ENCODE measurements at places on chromosomes 11 and 22.

DNA sequence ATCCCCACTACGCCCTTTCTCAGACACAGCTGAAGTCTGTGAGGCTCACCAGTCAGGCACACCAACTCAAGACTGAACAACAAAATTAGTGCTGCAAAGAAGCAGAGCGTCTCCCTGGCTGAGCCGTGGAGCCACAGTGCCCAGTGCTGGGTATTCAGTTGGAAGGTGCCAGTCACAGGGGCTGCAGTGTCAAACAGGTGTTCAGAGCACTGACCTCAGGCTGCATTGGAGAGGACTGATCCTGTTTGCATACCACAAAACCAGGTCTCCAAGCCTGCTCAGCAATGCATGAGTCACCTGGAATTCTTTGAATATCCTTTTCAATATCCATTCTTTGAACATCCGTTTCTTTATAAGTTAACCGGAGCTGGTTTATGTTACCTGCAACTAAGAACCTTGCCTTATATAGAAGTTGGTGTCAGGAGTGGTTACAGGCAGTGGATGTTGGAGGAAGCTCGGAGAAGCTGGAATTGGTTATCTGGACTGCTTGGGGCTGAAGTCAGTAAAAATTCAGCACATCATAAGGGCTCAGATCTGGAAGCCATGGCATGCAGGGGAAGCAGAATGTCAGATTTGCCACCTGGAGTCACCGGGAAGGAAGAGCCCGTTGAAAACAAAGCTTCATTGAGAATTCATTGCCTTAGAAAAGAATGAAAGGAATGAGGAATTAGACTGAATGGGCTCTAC lies 30.3 kb downstream of the PDGFB start:
- no peak for DNase-seq

- DNase-seq: no peak
Measured at GRCh38 chr11:78080818-78081495, 1.3 kb upstream of the NDUFC2 start.

DNA sequence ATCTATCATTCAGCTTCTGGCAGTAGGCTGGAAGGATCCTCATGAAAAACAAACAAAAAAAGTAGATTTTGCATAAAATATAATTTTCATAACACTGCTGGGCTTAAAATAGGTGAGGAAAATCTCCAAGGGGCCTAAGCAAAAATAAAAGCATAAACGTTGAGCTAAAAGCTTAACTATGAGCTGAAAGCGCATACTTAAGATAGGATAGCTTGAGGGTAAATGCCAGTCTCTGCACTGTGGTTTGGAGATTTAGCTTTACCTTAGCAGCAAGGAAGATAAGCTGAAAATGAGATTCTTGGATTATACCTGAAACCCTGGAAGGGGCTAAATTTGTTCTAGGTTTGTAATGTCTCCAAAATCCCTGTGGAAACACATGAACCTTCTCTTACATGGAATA lies 183.7 kb downstream of the GUCY1A2 start:
- DNase-seq: no peak

DNA sequence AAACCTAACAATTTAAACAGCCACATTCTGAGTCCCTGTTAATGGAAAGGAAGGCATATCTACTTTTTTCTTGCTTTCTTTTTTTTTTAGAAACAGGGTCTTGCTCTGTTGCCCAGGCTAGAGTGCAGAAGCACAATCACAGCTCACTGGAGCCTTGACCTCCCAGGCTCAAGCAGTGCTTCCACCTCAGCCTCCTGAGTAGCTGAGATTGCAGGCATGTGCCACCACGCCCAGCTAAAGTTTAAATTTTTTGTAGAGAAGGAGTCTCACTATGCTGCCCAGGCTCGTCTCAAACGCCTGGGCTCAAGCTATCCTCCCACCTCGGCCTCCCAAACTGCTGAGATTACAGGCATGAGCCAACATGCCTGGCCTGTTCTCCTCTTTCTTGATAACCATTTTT lies 25.4 kb downstream of the ARFGAP3 start:
- no peak for DNase-seq

DNA sequence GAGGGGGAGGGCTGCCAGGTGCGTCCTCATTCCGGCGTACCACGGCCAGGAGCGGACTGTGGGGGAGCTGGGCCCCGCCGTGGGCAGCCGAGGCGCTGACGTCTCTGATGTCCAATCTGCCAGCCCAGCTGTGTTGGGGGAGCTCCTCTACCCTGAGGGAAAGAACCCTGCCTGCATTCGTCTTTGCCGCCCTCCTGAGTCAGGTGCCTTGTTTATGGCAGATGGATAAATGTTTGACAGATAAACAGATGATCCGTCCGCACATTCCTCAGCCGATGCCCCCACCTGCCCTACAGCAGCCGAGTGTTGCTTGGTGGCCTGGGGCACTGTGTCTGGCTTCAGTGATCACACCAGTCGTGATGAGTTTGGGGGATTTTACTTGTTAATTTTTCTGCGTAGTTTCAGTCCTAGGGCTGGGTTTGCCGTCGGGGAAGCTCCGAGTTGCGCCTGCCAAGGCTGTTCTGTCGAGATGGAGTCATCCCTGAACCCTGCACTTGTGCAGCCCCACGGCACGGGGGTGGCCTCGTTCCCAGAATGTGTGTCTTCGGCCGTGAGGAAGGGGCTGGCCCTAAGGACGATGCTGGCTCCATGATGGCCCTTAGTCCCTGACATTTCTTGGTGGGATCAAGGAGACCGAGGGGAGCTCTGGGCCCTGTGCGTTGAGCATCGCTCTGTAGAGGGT lies 1083.9 kb downstream of the BRD1 start:
- DNase-seq: peak; percentile 85
